ENCODE measurements at places on chromosomes 1 and 21. TPM values are rescaled to one million over a fixed set of nuclear protein-coding genes. Genes with fewer than 3 reads are reported as not detected.

DNA sequence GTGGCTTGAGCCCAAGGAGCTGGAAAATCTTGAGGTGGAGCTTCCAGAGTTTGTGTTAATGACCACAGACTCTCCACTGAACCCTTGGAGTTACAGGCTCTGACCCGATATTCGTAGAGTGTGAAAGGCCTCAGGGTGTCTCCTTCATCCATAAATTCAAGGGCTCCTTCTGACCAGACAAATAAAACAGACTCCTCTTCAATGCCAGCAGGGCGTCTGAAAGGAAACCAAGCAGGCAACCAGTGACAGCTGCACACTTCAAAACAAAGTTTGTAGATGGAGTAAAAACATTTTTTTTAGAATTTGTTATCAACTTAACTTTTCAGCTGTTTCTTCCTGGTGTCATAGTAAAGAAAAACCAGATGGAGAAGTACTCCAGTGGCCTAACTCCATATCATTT, 161.1 kb downstream of the KCTD3 start:
- DNase-seq, result no peak
- no peaks in the 10 kb centered on the region for H3K4me1 ChIP-seq
- H3K27me3 ChIP-seq, result no peaks in the 10 kb centered on the region
- no peaks in the 10 kb centered on the region for H3K36me3 ChIP-seq

Gene PPIAL4G
- total RNA-seq, result 0.45 TPM

- no peak overlapping the region for H3K27ac ChIP-seq
- no peaks in the 10 kb centered on the region for H3K27me3 ChIP-seq
- H3K36me3 ChIP-seq, result no peaks in the 10 kb centered on the region
- no peak overlapping the region for H3K4me3 ChIP-seq
These were observed 51.4 kb downstream of the YARS1 start for GRCh38 chr1:32765570-32766327.

Gene CCDC17
- 3.6 TPM for total RNA-seq

GRCh38 chr1:29370067-29370466, 133.7 kb downstream of the PTPRU start:
- no peak overlapping the region for H3K4me3 ChIP-seq
- H3K27me3 ChIP-seq, result peaks cover 21% of the 10 kb centered on the region
- no peaks in the 10 kb centered on the region for H3K36me3 ChIP-seq
- H3K4me1 ChIP-seq, result no peaks in the 10 kb centered on the region

GRCh38 chr1:113073479-113073950, 517 bp downstream of the LRIG2 start:
- peak overlapping the region; percentile 96 for H3K4me3 ChIP-seq
- no peaks in the 10 kb centered on the region for H3K27me3 ChIP-seq
- peaks cover 14% of the 10 kb centered on the region for H3K36me3 ChIP-seq

DNA sequence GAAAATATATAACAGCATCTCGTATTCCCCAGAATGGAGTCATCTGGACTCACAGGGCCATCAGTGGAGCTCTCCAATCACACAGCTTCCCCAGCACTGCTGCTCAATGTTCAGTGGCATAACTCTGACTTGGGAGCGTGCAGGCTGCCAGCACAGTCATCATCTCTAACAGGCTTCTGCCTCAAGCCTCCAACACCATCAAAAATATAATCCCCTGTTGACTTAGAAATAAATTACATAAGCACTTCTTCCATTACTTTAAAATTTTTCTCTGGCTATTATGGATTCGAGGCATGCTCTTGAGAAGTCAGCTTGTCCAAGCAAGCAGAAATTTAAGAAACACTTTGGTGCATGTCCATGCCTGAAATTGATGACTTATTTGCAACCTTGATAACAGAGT, 6.2 kb downstream of the DUSP23 start:
- H3K4me1 ChIP-seq, result peaks cover 19% of the 10 kb centered on the region
- no peak overlapping the region for H3K4me3 ChIP-seq
- H3K27ac ChIP-seq, result no peak overlapping the region
- H3K36me3 ChIP-seq, result no peaks in the 10 kb centered on the region
- H3K27me3 ChIP-seq, result peaks cover 7% of the 10 kb centered on the region

Gene FCGR2B
- total RNA-seq, result 0.18 TPM

DNA sequence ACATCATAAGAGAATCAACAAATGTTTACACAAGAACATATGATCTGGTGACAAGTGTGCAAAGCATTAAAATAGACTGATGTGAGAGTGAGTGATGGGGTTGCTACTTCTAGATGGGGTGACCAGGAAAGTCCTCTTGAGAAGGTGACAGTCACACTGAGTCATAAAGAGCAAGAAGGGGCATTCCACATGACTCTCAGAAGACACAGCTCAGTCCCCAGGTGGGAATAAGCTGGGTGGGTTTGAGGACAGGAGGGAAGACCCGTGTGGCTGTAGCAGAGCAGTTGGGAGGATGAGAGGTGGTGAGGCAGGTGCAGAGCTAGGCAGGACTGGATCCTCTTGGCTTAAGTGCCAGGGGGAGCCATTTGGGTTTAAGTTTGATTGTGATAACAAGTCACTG, 53.1 kb downstream of the TNR start:
- H3K4me3 ChIP-seq, result no peak overlapping the region
- no peak for DNase-seq

Gene UBXN10
- total RNA-seq, result 1.5 TPM

- no peaks in the 10 kb centered on the region for H3K36me3 ChIP-seq
- H3K27ac ChIP-seq, result no peak overlapping the region
- H3K4me1 ChIP-seq, result no peaks in the 10 kb centered on the region
These were observed 196.1 kb downstream of the KCNH1 start for GRCh38 chr1:210937846-210938245.

Gene NSUN4
- total RNA-seq, result 21.4 TPM

Gene LDLRAD1
- not detected for total RNA-seq

Gene COL9A2
- 7.2 TPM for total RNA-seq

DNA sequence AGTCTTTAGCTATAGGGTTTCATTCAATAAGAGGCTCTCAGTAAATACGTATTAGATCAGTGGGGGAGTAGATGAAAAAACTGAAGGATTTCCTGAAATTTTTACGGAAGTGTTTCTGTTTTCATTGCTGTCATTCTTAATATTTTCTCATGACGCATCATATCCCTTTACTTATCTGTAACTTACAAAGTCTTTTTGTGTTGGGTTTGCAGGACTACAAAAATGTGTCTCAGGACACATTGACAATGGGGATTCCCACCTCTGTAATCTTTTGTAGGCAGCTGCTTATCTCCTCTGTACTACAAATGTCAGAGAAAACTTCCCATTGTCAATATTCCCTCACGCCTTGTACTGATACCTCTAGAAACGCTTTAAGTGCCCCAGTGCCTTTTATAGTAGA, 35.5 kb downstream of the CRP start:
- H3K4me3 ChIP-seq, result no peak overlapping the region
- peaks cover 9% of the 10 kb centered on the region for H3K27me3 ChIP-seq

- no peak overlapping the region for H3K4me3 ChIP-seq
- peaks cover 4% of the 10 kb centered on the region for H3K27me3 ChIP-seq
- no peaks in the 10 kb centered on the region for H3K4me1 ChIP-seq
- H3K27ac ChIP-seq, result no peak overlapping the region
These were observed 33.1 kb upstream of the ERRFI1 start for GRCh38 chr1:8059161-8059622.

Gene C1orf94
- total RNA-seq, result not detected

DNA sequence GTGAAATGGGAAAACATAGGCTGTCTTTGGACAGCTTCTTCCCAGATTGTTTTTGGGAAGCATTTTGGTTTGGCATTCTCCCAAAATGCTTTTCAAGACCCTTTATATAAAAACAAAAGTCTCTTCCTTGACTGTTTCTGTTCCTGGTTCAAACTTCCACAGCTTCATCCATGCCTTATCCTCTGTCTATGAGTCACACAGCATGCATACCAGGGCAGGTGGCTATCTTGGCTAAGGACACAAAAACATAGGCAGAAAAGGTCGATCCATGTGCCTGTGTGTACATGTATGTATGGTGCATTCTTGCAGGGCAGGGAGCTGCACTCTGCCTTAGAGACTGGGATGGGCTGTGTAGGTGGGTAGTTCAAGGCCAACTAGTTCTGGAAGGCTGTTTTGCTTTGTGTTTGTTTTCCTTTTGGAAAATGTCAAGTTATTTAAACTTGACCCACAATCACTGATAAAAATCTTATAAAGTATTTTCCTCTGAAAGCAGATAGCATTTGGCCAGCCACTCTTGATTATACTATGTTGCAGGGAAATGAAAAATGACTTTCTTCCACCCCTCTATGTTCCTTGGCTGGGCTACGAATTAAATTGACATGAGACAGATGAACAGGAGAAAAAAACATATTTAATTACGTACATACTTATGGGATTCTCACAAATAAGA, 437.0 kb downstream of the SIPA1L2 start:
- H3K4me3 ChIP-seq, result no peak overlapping the region
- H3K4me1 ChIP-seq, result no peaks in the 10 kb centered on the region
- DNase-seq, result no peak
- no peaks in the 10 kb centered on the region for H3K27me3 ChIP-seq

DNA sequence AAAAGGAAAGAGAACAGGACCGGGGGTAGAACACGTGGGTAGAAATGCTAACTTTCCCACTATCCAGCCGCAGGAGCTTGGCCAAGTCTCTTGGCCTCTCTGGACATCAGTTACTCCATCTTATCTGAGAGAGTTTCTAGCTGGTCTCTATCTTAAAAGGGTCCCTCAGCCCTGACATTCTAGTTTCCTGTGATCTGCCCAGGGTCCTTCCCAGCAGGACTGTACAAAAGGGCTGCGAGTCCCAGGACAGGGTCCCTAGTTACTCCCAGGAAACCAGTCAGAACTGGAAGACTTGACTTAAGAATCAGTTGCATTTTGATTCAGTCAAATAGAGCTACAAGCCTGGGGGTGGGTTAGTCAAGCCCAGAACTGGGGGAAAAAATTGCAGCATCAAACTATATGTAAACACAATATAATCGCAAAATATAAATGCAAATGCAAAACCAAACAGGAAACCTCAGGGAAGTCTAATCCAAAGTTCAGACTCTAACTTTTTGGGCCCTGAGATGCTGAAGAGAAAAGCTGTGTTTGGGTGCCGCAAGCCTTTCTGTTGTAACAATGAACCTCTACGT, 2.9 kb downstream of the ASAP3 start:
- H3K27ac ChIP-seq, result no peak overlapping the region
- DNase-seq, result no peak
- H3K36me3 ChIP-seq, result no peaks in the 10 kb centered on the region
- no peak overlapping the region for H3K4me3 ChIP-seq

- H3K4me3 ChIP-seq, result no peak overlapping the region
- H3K27ac ChIP-seq, result no peak overlapping the region
- no peak for DNase-seq
- no peaks in the 10 kb centered on the region for H3K27me3 ChIP-seq
- peaks cover 83% of the 10 kb centered on the region for H3K4me1 ChIP-seq
These were observed 17.6 kb downstream of the CAPN2 start for GRCh38 chr1:223729906-223730305.

DNA sequence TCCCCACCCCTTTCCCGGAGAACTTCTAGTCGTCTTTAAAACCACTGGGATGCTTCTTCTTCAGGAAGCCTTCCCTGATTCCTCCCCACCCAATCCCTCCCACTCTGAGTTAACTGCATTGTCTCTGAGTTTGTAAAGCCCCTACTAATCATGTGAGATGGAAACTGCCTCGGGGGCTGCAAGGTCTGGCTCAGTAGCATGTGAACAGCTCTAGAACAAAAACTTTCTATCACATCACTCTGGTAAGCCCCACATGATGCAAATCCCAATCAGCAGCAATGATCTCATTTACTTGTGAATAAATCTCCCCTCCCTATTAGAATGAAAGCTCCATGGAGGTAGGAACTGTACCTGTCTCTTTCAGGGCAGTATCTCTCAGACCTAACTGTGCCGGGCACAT, 141.0 kb upstream of the JUN start:
- no peak overlapping the region for H3K4me3 ChIP-seq
- no peak for DNase-seq
- no peak overlapping the region for H3K27ac ChIP-seq
- H3K27me3 ChIP-seq, result no peaks in the 10 kb centered on the region

- no peak for DNase-seq
- H3K27me3 ChIP-seq, result peaks cover 8% of the 10 kb centered on the region
- no peak overlapping the region for H3K4me3 ChIP-seq
- H3K36me3 ChIP-seq, result no peaks in the 10 kb centered on the region
These were observed 25.5 kb downstream of the JAM2 start for GRCh38 chr21:25664491-25664931.

DNA sequence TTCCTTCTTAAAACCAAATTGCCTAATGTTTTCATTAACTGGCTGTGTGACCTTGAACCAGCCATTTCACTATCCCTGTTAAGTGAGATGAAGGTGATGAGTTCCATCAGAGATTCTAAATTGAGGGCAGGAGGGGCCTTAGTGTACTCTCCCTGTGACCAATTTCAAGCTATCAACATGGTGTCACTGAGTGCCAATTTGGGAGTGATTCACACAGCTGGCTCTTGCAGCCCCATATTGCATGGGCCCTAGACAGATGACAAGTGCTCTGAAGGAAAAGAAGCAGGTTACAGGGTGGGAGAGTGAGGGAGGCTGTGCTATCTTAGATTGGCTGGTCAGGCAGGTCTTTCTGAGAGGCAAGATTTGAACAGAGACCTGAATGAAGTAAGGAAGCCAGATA, 13.0 kb upstream of the TACSTD2 start:
- H3K4me1 ChIP-seq, result peaks cover 4% of the 10 kb centered on the region
- H3K36me3 ChIP-seq, result no peaks in the 10 kb centered on the region
- no peak for DNase-seq
- H3K27ac ChIP-seq, result no peak overlapping the region

Measured in activated CD4-positive, alpha-beta memory T cell treated with anti-CD3 and anti-CD28 coated beads, Interleukin-2, amount 10 ng/mL, durations not matched to agents 7 days and 5 days (primary cell).